ENCODE measurements at places on chromosomes 2 and 18. TPM values are rescaled to one million over a fixed set of nuclear protein-coding genes. Genes with fewer than 3 reads are reported as not detected.

DNA sequence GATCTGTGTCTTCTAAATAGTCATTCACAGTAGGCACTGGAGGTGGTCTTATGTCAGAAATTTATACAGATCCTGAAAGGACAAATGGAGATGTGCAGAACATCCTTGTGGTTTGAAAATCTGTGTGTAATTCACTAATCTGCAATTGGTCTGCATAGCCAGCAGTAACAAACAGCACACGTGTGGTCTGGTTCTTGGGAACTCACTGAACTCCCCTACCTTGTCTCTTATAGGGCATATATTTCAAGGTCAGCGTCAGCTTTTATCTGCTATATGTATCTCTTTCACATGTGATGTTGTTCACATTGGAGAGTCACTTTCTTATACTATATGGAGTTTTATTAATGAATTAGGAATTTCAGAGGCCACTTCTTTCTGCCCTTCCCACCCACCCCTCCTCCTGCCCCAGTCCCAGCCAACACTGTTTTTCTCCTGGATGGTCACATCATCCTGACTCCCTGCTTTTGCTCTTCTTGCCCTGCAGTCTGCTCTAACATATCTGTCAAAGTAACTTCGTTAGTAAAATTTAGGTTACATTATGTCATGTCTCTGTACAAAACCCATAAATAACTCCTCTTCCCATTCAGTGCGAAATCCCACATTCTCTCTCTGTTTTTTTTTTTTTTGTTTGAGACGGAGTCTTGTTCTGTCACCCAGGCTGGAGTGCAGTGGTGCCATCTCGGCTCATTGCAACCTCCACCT, 35.4 kb upstream of the CABYR start:
- DNase-seq: no peak

DNA sequence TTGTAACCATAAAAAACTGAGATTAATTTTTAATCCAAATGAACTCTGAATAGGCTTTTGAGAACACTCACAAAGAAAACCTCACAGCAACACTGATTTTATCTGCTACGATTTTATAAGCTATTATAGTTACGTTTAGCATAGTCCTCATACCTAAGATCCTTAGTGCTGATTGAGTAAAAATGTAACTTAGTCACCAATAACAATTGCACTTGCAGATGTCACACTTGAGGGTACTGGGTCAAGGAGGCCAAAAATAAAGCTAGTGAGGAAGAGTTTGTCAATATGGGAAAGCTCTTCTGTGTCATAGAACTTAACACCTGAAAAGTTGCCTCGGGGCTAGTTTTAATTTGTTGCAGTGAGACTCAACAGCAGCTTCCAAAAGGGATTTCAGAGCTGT, 706.5 kb upstream of the FAM98A start:
- DNase-seq: no peak

GRCh38 chr2:20676353-20677215, 9.6 kb downstream of the GDF7 start:
- no peak for DNase-seq

DNA sequence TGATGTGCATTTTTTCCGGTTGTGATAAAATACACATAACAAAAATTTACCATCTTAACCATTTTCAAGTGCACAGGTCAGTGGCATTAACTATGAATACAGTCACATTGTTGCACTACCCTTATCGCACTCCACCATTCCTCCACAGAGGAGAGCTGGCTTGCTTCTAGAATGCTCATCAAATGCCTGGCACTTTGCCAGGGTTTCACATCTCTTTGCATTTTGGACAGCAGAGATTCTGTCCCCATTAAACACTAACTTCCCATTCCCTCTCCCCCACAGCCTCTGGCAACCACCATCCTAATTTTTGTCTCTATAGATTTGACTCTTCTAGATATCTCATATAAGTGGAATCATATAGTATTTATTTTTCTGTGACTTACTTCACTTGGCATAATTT, 165.0 kb downstream of the ASB1 start:
- DNase-seq: no peak

DNA sequence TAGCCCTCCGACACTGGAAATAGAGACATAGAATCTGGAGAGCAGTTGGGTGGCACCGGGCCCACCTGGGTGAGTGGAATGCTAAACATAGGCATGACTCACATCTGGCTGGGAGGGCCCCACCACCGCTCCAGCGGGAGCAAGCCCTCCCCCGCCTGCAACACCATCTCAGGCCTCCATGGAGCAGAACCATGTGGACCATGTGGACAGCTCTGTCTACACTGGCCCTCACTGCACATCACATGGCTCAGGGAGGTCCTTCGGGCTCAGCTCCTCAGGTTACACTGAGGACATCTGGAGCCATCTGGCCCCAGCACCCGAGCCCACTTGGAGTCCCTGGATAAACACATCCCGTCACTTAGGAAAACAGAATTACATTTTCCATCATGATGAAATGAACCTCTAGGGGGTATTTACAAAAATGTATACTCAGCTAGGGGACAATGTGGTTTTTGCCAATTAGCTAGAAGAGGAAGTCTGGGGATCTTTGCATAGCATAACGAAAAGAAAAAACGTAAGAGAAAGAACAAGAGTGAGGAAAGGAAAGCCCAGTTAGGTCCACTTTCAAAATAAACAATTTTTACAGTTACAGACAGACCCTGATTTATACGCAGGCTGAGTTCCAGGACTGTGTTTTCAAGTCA, 30.7 kb upstream of the MLPH start:
- no peak for DNase-seq

GRCh38 chr2:74255660-74256213, 57.3 kb downstream of the MTHFD2 start:
- DNase-seq: no peak

- no peak for DNase-seq
Measured at GRCh38 chr2:23360571-23361125, 24.3 kb upstream of the KLHL29 start.

GRCh38 chr2:105183555-105184323, 57.8 kb upstream of the GPR45 start:
- no peak for DNase-seq

GRCh38 chr18:8260319-8260718, 348.9 kb upstream of the RAB12 start:
- DNase-seq: no peak

DNA sequence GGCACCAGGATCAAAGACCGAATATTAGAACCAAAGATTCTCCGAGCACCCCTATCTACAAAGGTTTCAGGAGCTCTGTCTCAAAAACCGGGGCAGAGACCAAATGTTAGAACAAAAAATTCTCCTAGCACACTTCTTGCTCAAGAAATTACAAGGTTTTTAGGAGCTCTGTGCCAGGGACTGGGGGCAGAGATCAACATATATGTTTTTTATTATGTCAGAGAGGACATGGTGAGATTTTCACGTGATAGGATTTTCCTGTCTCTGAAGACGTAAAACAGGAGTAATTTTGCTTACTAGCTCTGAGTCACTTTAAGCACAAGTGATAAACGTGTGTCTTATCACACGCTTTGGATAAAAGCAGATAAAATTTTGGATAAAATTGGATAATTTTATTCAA, 34.8 kb upstream of the ODC1 start:
- no peak for DNase-seq

DNA sequence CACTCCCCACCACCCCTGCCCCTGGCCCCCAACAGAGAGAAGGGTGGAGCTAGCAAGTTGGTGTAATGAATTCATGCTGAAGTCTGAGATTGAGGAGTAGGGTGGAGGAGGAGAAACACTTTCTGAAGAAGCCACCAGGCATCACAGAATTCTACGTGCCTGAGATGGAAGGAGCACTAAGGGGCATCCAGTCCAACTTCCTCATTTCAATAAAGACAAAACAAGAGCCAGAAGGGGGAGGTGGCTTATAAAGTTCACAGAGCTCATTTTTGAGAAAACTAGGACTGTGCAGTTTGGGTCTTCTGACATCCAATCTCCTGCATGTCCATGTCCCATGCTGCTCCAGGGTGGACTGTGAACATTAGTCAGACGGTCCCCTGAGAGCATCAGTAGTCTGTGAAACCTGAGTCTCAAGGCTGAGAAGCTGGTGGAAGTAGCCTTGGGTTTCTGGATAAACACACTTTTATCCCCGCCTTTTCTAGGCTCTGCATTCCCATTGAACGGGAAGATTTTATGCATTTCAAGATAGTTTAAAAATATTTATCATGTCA, 77.7 kb downstream of the TRIM43 start:
- no peak for DNase-seq

DNA sequence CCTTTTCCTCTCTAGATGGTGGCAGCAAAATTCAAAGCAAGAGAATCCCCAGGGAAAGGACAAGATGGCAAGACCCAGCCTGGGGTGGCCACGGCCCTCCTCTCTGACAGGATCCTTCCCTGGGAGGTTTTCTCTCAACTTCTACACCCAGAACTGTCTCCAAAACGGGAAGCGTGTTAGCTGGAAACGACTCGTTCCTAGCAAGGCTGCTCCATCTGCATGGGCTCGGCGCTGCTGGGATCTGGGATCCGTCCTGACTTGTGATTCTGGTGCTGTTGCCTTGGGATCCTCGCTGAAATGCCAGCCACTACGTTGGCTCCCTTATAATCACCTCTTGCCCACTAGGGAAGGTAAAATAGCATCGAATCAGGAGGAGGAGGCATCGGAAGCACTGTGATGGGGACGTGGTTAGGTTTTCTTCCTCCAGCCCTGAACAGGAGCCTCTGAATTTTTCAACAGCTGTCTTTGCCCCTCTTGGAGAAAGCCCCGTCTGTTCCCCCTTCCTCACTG, 514.8 kb upstream of the MYT1L start:
- no peak for DNase-seq

DNA sequence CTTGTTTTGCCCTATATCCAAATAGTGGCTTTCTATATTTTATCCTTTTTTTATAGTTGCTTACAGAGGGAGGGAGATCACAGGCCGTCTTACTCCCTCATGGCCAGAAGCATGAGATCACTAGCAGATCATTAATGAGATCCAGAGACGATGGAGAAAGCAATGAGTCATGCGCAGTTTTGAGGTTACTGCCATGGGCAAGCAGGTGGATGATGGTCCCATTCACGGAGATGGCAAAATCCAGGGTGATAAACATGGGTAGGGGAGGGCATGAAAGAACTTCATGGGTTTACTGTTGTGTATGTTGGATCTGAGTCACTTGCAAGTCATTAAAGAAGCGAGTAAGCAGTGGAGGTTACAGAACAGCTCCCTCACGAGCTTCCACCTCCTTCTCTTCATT, 60.4 kb downstream of the C18orf63 start:
- DNase-seq: no peak

- no peak for DNase-seq
Measured at GRCh38 chr2:120470041-120470965, 124.4 kb downstream of the INHBB start.

- DNase-seq: no peak
Measured at GRCh38 chr2:65880436-65880835, 448.0 kb upstream of the SPRED2 start.

GRCh38 chr2:38652431-38653273, 13.3 kb upstream of the GALM start:
- no peak for DNase-seq

- DNase-seq: no peak
Measured at GRCh38 chr2:211877061-211877460, 661.5 kb downstream of the ERBB4 start.

The RNF125 gene
- 29.0 TPM for total RNA-seq

Measured in activated naive CD8-positive, alpha-beta T cell treated with anti-CD3 and anti-CD28 coated beads, Interleukin-2, amount 10 ng/mL, durations not matched to agents 7 days and 5 days (primary cell).